ENCODE measurements at places on chromosomes 13 and 19. TPM values are rescaled to one million over a fixed set of nuclear protein-coding genes. Genes with fewer than 3 reads are reported as not detected.

MYADM gene
- 15.1 TPM for total RNA-seq

ZNF441 gene
- total RNA-seq, result 4.8 TPM

ZIK1 gene
- 4.4 TPM for total RNA-seq

KCNJ14 gene
- 0.59 TPM for total RNA-seq

AP2A1 gene
- 131 TPM for total RNA-seq

All from subcutaneous preadipocyte (primary cell).